ENCODE measurements at places on chromosomes 6 and 20.
A peak's percentile ranks its signal among the peaks of the same experiment; 100 is the strongest.

GRCh38 chr6:13810688-13811446 lies 3.5 kb downstream of the MCUR1 start:
- peak; percentile 18 for DNase-seq

DNA sequence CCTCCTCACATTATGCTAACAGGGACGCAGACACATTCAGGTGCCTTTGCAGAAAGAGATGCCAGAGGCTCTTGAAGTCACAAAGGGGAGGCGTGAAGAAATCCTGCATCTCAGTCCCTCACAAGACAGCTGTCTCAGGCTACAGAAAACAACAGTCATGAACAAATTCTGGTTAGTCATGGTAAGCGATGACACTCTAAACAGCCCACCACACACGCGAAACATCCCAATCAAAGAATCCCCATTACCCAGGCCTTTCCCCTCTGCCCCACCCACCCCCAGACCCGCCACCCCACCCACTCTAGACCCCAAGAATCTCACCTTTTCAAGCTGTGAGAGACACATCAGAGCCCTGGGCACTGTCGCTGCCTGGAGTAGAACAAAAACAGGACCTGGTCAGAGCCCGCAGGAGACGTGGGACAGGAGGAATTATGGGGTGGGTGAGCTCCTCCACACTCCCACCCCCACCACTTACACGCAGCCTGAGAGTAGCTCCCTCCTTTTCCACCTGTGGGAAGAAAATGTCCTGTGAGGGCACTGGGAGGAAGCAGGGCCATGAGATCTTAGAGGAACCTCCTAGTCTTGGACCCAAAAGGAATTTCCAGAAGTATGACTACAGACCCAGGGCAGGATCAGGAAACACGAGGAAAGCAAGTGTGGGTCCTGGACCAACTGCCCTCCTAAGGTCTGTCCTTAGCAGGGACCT lies 2.7 kb downstream of the HLA-B start:
- no peak for DNase-seq

GRCh38 chr20:60512443-60512842 lies 554.2 kb downstream of the CDH26 start:
- peak; percentile 12 for DNase-seq

DNA sequence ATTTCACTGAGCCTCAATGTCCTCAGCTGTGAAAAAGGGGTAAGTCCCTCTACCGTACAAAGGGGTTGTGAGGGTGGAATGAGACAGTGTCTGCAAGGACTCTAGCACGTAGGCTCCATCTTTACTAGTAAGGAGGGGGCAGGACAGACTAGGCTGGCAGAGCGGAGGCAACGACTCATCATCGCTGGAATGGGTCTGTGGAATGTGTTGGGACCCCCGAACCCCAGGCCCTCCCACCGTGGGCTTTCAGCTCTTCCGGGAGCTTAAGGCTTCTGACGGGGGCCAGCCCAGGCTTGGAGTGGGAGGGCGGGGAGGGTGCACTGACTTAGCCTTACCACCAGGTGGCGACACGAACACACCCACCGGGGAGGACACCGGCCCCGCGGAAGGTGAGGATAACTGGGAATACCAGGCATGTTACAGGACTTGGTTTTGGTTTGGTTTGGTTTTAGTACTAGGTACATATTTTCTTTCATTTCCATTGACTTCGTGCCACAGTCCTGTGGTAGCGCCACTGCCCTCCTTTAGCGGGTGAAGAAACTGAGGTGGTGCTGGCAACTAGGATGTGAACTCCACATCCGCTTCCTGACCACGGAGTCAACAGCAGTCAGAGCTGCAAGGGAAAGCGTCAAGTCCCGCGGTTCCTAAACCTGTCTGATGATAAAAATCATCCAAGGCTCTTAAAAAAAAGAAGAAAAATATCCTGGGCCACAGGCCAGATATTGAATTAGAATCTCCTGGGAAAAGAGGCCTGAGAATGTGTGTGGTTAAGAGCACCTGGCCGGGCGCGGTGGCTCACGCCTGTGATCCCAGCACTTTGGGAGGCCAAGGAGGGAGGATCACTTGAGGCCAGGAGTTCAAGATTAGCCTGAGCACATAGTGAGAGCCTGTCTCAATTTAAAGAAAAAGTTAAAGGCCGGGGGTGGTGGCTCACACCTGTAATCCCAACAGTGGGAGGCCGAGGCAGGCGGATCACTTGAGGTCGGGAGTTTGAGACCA lies 10.3 kb upstream of the TULP1 start:
- peak; percentile 29 for DNase-seq

- DNase-seq, result no peak
Measured at GRCh38 chr20:4873396-4873795, 127.9 kb downstream of the SLC23A2 start.

DNA sequence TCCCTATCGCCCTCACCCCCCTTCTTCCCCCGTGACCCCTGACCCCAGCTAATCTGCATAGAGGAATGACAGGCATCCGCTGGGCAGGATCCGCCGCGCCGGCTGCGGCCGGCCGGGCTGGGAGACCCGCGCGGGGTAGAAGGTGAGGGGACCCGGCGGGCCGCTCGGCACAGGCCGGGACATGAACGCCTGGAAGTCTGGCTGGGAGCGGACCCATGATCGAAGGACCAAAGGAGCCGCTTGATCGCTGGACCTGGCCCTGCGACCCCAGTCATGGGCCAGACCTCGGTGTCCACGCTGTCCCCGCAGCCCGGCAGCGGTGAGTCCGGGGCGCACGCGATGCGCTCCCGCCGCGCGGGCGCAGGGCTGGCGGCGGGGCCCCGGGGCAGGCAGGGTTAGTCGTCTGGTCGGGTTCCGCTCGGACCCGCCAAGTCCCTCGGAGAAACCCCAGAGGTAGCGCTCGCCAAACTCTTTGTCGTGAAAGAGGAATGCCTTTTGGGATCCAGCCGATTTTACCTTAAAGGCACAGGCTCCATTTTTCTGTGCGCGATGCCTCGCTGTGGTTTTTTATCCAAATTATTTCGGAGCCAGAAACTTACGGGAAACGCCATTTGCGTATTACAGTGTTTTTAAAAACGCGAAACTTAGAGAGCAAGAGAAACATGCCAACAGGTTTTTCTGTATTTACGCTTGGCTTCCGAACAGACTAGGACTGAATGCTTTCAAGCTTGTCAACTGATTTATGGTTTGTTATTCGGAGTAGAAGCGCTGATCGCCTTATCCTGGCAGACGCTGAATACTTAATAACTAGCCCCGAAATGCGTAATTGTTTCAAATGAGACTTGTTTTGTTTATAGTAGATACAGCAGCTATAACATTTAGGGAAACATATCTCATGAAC lies at the start of gene PHACTR2:
Gene PHACTR2 (plus strand): TSS at position 75 of the 901 bp plus-strand sequence. CDS start 199 bp downstream, at position 274.
- DNase-seq, result peak; percentile 66

DNA sequence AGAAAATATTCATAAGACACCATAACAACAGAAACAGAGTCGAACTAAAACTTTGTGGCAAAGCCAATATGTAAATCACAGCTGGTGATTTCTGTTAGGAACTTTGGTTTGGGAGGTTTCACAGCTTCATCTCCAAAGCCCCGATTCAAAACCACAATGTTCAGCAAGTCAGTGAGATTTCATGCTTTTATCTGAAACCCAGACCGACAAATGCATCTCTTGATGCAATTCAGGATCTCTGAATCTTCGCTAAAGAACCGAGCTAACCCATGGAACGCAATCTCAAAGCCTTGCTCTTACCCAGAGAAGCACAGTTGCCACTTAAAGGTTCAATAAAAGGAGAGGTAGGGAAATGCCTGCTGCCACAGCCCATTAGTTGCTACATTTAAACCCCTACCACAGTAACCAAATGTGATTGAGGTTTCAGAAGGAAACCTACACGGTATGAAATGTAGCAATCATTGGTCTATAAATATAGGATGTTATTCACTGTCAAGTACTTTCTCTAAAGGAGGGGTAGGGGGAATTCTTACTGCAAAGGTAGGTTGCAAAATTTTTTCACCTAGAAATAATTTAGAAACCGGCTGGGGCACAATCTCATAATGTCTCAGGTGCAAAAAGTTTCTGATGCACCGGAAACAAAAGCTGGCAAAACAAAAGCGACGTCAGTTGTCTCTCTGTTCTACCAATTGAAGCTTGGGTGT lies 381.0 kb upstream of the ARID1B start:
- DNase-seq, result no peak

DNA sequence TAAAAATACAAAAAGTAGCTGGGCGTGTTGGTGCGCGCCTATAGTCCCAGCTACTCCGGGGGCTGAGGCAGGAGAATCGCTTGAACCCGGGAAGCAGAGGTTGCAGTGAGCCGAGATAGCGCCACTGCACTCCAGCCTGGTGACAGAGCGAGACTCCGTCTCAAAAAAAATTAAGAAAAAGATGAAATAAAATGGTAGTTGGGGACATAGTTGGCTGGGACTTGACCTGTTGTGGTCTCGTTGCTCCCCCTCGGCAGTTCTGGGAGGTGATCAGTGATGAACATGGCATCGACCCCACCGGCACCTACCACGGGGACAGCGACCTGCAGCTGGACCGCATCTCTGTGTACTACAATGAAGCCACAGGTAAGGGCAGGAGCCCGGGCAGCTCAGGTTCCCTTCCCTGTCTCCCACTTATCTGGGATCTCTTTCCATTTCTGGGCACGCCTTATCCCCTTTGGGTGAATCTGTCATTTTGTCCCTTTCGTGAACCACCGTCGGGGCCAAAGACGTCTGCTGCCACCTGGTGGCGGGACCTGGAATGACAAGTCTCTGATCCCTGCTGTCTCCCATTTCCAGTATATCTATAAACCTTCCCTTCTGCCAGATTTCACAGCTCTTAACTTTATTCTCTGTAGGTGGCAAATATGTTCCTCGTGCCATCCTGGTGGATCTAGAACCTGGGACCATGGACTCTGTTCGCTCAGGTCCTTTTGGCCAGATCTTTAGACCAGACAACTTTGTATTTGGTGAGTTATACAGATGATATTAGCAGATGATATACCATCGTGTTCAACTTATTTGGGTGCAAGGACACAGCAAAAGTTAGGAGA lies 2.3 kb downstream of the TUBB start:
- no peak for DNase-seq

- no peak for DNase-seq
Measured at GRCh38 chr6:112682071-112682470, 334.9 kb downstream of the RFPL4B start.

DNA sequence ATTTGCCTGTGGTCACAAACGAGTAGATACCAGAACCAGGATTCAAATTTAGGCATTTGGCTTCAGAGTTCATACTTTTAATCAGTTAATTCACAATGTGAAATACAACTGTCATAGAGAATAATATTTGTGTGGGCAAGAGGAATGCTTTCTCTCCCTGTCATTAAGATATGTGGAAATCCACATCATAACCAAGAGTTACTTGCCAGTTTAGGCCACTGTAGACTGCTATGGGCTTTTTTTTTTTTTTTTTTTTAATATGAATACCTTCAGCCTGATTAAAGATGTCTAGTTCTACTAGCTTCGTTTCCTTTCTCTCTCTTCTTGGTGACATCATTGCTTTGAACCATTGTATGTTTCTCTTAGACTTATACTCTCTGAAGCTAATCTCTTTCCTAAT lies 244.9 kb downstream of the ZFAND3 start:
- DNase-seq, result peak; percentile 36

GRCh38 chr20:574297-574942 lies 30.8 kb upstream of the CSNK2A1 start:
- no peak for DNase-seq

- DNase-seq, result no peak
Measured at GRCh38 chr20:2866236-2866635, 7.0 kb upstream of the PTPRA start.

GRCh38 chr20:3869839-3870634 lies 19.1 kb upstream of the PANK2 start:
- DNase-seq, result no peak

- DNase-seq, result no peak
Measured at GRCh38 chr20:24096264-24096663, 107.7 kb upstream of the GGTLC1 start.

DNA sequence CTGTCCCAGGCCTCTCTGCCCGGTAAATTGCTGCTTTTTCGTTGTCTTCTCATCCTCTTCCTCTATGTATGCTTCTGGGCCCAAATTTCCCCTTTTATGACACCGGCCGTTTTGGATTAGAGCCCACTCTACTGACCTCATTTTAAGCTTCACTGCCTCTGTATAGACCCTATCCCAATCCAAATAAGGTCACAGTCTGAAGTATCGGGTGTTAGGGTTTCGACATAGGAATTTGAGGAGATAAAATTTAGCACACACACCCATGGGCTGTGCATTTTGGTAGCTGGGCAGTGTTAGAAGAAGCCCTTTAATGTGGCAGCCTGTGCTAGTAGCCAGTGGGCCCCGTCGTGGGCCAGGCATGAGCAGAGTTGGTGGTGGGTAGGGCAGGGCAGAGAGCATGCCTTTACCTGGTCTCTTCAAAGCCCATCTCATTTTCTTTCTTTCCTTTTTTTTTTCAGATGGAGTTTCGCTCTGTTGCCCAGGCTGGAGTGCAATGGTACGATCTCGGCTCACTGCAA lies 27.9 kb upstream of the EZR start:
- DNase-seq, result no peak

DNA sequence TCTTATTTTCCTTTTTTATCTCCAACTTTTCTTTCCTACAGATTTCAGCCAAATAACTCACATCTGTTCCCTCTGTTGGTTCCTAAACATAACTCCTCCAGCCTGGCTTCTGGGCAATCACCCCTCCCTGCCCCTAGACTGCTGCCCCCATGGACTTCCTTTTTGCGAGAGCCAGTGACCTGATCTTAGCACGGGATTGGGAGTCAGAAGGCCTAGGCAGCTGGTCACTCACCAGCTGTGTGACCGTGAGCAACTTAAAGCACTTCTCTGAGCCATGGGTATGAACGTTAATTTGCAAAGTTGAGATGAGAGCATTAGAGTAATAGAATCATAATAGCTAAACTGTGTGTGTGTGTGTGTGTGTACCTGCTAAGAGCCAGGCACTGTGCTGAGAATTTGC lies 4.5 kb upstream of the MMP9 start:
- DNase-seq, result no peak

GRCh38 chr20:41468994-41469600 lies 102.5 kb upstream of the EMILIN3 start:
- DNase-seq, result no peak

- DNase-seq, result no peak
Measured at GRCh38 chr6:30075790-30076732, 492 bp upstream of the RNF39 start.

- no peak for DNase-seq
Measured at GRCh38 chr6:42210551-42210950, 7.1 kb downstream of the MRPS10 start.

GRCh38 chr6:148405894-148406293 lies 63.3 kb downstream of the SASH1 start:
- no peak for DNase-seq

GRCh38 chr6:70421509-70421908 lies 8.2 kb downstream of the FAM135A start:
- DNase-seq, result no peak

- peak; percentile 39 for DNase-seq
Measured at GRCh38 chr6:113065611-113066010, 718.5 kb downstream of the RFPL4B start.

DNA sequence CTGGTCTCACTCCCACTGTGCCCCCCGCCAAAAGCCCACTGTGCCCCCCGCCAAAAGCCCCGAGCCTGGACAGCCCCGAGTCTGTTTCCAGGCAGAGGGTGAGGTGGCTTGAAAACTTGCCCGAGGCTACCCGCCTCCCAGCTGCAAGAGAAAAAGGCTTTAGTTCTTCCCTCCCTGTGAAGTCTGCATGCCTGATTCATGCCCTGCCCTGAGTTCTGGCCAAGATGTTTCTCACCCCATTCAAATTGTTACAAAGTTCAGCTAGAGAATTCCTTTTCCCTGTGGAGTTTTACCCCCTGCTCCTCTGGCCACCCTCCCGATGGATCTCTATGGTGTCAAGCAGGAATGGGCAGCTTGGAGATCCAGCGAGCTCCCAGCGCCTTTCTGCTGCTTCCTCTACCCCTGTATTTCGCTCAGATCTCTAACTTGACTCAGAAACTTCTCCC lies 298.8 kb upstream of the MAP3K7 start:
- DNase-seq, result no peak

Data from stromal cell of bone marrow (primary cell).